Activated T-helper 9 cell treated with anti-CD3 and anti-CD28 coated beads, Interleukin-2, amount 50 U/mL, for 16 hours (primary cell): ENCODE measurements at places on chromosomes 16 and 17.

DNA sequence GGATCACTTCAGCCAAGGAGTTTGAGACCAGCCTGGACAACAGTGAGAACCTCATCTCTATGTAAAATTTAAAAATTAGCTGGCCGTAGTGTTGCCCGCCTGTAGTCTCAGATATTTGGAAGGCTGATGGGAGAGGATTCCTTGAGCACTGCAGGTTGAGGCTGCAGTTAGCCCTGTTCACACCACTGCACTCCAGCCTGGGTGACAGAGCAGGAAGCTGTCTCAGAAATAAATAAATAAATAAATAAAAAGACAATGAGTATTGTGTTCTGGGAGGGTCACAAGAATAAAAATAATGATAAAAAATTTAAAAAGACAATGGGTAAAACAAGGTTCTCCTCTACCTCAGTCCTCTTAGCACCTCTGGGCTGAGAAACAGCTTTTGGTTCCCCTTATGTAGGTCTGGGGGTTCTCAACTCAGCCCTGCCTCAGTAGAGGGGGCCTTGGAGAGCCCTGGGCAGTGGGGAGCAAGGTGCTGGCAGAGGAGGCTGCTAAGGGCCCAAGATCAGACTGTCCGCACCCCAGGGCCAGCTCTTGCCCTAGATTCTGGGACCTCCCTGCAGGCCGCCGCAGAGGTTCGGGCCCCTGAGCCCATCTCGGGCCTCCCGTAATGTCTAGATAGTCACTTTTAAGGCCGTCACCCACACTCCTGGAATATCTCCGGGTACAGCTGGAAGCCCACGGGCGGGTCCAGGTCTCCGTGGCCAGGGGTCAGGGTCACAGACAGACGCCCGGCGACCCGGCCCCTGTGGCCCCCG is 3.4 kb downstream of the ZNF764 start:
- no peak for DNase-seq

GRCh38 chr17:72922219-72922618 is 170.3 kb downstream of the SLC39A11 start:
- DNase-seq, result no peak

- DNase-seq, result peak; percentile 53
Measured at GRCh38 chr17:17859909-17860765, 23.4 kb upstream of the SREBF1 start.

GRCh38 chr17:40348136-40348504 is 16.4 kb downstream of the GJD3 start:
- no peak for DNase-seq

- DNase-seq, result no peak
Measured at GRCh38 chr16:2966808-2967191, 2.3 kb upstream of the PAQR4 start.

DNA sequence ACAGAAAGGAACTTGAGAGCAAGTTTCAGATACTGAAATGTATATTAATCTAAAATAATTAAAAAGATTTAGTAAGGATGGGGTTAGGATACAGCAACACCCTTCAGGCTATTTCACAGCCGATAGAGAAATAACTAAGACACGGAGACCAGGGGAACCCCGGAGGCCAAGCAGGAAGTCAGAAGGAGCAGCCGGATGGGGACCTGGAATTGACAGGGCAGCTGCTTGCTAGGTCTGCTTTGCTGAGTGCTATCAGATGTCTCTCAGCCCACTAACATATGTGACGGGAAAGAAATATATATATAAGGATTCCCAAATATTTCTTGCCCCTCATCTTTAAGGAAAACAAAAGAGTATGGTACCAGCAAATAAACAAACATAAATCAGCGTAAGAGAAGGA is 154.1 kb upstream of the CDH5 start:
- DNase-seq, result no peak

DNA sequence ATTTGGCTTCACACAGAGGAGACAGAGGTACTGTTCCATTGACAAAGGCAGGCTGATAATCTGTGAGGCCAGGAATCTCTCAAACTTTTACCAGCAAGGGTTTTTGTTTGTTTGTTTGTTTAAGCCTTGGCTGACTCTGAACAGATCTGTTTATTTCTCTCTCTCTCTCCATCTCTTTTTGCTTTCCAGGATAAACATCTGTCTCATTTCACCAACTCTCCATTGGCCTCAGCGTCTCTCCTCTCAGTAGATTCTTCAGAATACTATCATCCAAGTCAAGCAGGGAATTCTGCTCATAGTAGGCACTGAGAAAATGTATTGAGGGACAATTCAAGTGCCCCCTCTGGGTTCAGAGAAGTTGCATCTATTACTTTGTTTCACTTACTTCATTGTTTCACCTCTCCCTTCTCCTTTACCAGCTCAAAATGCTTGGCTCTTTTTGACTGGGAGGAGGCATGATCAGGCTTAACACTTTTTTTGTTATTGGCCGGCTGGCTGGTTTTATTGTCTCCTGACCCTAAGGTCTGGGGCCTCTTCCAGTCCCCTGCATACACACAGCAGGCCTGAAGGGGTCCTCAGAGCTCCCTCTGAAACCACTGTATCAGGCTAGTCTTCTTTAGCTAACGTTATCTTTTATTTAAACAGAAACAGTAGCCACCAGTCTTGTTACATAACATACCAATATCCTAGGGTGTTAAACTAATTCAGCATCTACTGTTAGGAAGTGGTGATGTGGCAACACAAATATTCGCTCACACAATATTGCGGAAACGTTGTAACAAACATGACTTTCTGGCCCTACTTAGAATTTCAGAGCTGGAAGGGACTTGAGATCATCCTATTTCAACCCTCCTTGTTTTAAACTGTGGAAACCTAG is 2.0 kb upstream of the YPEL2 start:
- peak; percentile 28 for DNase-seq

DNA sequence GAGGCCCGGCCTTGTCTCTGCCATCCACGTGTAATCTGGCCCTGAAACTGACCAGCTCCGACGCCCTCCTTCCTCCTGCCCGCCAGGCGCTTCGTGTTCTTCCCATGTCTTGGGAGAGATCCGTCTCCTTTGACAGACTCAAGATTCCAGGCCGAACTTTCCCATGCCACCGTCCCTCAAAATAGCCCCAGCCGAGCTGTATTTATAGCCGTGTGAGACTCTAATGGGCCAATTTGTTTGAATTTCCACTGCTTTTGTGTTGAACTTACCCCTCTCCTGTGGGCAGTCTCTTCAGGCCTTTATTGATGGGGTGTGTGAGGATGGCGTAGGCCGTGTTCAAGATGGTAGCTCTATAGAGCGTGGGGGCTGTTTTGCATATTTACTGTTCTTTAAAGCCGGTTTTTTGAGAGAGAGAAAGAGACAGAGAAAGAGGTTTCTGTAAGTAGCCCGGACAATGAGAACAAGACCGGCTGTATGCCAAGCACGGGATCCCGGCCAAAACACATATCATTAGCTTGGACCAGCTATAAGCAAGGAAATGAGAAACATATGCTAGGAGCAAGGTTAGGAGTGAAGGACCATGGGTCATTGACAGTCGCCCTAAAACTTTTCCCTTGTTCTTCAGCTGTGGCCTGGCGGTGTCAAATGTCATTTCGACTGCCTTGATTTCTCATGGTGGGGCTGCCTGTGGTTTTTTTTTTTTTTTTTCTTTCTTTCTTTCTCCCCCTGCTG is 124.5 kb upstream of the ZFHX3 start:
- DNase-seq, result no peak

DNA sequence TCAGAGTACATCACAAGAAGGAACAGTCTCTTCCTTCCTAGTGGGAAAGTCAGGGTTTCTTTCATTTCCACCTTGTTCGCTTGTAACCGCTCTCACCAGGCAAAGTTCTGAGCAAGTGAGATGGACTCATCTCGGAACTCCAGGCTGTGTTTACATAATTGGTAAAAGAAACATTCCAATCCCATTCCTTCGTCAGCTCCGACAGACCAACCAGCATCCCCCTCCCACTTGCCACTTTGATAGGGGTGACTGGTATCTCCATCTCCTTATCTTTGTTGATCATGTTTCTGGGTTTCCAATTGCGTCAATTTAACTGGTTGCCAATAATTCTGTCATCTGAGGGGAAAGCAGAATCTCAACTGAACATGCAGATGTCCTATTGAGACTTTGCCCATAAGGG is 36.8 kb upstream of the LYRM9 start:
- DNase-seq, result no peak

DNA sequence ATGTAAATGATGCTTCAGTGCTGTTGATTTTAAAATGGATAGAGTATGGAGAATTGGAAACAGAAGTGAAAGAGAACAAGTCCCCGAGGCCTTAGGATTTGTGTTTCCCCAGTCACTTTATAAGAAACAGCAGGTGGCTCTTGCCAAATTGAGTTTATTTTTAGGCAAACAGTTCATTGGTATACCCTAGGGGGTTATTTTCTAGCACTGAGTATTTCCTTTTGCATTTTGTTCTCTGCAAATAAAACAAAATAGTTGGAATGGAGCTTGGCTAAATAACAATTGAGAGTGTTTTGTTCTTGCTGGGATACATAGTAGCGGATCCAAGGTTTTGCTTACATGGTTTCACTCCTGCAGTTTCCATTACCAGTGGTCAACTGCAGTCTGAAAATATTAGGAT is 591.1 kb upstream of the C16orf82 start:
- DNase-seq, result no peak

GRCh38 chr17:40450175-40450574 is 6.9 kb downstream of the IGFBP4 start:
- no peak for DNase-seq

DNA sequence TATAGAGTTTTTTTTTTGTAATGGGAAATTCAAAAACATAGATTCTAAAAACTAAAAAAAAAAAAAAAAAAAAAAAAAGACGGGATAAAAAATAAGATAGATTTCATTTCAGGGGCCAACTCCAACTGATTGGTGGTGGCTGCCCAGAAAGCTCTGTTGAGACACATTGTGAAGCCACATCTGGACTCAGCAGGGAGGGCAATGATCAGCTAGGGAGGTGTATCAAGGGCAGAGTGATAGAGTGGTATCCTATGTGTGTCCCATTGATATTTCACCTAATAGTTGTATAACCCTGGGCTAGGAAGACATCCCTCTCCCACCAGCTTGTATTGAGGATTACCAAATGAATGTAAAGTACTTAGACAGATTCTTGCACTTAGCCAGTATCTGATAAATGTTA is 6.7 kb upstream of the CMTR2 start:
- DNase-seq, result no peak

- DNase-seq, result no peak
Measured at GRCh38 chr17:11369575-11369974, 128.6 kb downstream of the SHISA6 start.

DNA sequence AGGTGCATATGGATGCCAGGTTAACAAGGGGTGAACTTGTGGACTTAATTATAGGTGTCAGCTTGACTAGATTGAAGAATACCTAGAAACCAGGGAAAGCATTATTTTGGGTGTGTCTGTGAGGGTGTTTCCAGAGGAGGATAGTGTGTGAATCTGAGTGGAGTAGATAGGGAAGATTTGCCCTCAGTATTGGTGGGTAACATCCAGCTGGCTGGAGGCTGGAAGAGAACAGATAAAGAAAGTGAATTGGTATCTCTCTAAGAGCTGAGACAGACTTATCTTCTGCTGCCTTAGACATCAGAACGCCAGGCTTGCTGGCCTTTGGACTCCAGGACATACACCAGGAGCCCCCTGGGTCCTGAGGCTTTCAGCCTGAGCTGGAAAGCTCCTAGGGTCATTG is 75.2 kb downstream of the CDRT15 start:
- DNase-seq, result no peak

DNA sequence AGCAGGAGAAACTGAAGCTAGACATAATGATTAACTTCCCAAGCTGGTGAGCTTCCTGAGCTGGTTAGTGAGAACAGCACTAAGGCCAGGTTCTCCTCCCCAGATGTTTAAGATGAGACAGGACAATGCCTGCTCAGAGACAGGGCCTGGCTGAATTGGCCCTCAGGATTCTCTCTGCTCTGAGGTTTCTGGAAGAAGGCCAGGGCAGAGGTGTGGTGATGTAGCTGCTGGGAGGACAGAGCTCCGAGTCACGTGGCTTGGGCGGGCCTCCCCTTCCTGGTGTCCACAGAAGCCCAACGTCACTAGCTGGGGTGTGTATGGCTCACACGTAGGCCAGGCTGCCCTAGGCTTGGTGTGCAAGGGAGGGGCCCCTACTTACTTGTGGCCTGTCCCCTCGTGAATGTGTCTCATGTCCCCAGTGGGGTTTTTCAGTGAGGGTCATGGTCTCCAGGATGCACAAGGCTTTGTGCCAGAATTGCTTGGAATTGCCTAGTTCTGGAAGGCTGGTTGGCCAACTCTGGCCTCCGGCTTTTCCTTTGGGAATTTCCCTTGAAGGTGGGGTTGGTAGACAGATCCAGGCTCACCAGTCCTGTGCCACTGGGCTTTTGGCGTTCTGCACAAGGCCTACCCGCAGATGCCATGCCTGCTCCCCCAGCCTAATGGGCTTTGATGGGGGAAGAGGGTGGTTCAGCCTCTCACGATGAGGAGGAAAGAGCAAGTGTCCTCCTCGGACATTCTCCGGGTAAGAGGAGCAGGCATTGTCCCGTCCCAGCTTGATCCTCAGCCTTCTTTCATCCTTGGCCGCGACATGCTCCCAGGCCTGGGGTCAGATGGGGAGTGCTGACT is 3.4 kb downstream of the NOD2 start:
- DNase-seq, result peak; percentile 48

GRCh38 chr17:10787306-10788045 is 16.4 kb downstream of the TMEM238L start:
- DNase-seq, result no peak

DNA sequence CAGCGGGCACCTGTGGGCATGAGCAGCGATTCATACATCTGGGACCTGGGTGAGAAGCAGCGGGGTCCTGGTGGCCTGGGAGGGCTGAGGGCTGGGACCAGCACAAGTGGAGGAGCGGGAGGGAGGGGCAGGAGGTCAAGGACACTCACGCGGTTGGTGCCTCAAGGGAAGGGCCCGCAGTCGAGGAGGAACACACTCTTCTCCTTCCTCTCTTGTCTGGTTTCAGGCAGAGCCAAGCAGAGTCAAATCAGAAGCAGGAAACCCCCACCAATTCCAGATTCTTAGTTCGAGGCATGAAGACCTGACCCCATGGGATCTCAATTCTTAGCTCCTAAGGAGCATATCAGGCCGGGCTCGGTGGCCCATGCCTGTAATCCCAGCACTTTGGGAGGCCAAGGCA is 15.7 kb downstream of the DNAI2 start:
- no peak for DNase-seq

GRCh38 chr17:43720311-43721060 is 38.1 kb downstream of the SOST start:
- DNase-seq, result peak; percentile 63

DNA sequence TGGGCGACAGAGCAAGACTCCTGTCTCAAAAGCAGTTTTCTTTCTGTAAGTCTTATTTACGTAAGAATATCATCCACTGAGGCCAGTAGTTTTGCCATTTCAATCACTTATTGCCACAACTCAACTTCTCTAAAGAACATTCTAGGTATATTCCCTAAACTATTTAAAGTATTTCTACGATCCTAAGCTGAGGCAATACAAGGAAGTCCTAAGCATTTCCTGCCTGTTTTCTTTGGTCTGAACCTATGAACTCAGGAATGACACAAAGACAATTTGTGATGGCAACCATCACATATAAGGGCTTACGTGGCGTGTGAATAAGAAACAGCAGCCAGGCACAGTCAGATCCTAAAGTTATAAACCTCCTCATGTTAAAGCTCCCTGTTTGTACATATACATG is 14.2 kb downstream of the USP36 start:
- no peak for DNase-seq

- no peak for DNase-seq
Measured at GRCh38 chr16:30004811-30005242, 6.0 kb downstream of the DOC2A start.

GRCh38 chr16:79320956-79321355 is 279.6 kb downstream of the MAF start:
- no peak for DNase-seq
